ENCODE measurements at places on chromosomes 16 and 17.

DNA sequence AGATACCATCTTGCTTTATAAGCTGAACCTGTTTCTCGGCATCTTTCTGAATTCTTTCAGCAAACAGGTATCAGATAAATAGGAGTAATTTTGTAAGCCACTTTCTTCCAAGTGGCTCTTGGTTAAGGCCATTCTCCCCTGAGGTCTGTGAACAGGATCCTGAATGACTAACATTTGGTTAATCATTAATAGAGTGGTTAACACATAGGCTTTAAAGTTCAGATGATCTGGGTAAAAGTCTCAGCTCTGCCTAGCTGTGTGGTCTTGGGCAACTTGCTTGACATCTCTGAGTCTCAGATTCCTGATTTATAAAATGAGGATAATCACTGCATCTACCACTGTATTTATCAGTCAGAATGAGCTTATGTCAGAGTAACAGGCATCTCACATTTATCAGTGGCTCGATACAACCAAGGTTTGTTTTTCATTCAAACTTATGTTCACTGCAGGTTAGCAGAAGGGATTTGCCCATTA, 44.4 kb upstream of the ANKFN1 start:
- no peak for DNase-seq

- no peak for DNase-seq
Observed at GRCh38 chr17:36936455-36937000, 747 bp upstream of the LHX1 start.

DNA sequence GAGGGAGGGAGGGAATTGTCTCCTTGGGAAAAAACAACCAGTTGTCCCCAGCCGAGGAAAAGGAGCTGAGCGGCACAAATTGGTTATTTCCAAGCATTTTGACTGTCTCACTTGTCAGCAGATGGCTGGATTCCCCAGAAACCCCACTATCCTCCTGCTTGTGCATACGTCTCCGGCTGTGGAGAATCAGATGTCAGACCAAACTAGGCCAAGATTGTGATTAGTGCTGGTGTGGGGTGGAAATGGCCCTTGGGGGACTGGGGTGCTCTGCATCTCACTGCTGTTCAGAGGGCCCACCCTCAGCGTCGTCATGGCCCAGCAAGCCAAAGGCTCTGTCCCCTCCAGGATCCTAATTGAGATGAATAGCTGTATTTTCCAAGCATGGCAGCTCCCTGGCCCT, 131.7 kb upstream of the HSBP1 start:
- DNase-seq: no peak

DNA sequence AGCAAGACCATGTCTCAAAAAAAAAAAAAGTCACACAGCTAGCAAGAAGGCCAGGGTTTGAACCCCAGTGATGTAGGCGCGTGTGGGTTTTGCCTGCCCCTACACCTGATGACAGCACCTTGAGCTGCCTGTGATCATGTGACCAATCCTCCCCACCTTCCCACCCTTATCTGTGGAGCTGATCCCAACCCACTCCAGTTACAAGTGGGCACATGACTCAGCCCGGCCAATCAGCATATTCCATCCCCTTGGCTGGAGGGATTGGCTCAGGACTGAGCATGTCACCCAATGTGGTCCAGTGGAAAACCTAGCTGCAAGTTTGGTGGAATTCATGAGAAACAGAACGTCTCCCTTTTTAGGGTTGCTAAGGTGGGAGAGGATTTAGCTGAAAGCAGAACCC, 6.6 kb downstream of the TMEM114 start:
- DNase-seq: no peak

DNA sequence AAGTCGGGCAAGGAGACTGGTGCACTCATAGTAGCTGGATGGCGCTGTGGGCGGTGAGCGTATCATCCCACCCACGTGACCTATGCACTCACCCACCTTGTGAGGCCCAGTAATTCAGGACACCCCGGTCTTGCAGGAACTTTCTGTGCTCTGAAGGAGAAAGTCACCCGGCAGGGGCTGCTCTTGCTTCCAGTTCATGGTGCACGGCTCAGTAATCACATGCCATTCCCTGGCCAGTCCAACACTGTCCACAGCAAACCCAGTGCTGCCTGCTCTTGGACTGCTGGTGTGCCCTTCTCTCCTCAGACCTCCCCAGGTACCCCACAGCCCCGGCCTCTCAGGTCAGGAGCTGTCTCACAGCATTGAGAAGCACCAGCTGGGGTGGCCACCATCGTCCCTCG, 16.4 kb upstream of the RHBDF2 start:
- no peak for DNase-seq

DNA sequence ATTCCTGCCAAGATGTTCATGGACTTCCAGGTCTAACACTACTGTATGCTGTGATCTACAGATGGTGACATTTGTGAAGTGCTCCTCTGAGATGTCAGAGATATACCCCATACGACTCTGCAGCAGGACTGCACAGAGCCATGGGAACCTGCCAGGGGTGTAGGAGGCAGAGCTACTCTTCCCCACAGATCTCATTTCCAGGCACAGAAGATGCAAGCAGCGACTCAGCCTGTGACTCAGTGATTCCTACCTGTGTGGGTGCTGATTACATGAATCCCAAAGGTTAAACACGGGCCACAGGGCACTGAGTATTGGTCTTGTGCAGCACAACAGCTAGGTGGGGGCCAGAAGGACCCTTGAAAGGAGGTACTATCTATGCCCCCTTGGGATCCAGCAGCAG, 137.0 kb upstream of the SOX9 start:
- DNase-seq: no peak

DNA sequence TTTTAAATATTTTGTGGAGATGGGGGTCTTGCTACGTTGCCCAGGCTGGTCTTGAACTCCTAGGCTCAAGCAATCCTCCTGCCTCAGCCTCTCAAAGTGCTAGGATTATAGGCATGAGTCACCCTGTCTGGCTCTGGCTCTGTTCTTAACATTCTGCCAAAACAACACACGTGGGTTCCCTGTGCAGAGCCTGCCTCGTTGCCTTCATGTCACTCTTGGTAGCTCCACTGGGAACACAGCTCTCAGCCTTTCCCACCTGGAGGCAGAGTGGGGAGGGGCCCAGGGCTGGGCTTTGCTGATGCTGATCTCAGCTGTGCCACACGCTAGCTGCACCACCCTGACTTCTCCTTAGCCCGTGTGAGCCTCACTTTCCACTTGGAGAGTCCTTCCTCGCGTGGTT, 19.3 kb downstream of the CRISPLD2 start:
- no peak for DNase-seq

- no peak for DNase-seq
Observed at GRCh38 chr16:72878301-72879269, 169.3 kb downstream of the ZFHX3 start.

DNA sequence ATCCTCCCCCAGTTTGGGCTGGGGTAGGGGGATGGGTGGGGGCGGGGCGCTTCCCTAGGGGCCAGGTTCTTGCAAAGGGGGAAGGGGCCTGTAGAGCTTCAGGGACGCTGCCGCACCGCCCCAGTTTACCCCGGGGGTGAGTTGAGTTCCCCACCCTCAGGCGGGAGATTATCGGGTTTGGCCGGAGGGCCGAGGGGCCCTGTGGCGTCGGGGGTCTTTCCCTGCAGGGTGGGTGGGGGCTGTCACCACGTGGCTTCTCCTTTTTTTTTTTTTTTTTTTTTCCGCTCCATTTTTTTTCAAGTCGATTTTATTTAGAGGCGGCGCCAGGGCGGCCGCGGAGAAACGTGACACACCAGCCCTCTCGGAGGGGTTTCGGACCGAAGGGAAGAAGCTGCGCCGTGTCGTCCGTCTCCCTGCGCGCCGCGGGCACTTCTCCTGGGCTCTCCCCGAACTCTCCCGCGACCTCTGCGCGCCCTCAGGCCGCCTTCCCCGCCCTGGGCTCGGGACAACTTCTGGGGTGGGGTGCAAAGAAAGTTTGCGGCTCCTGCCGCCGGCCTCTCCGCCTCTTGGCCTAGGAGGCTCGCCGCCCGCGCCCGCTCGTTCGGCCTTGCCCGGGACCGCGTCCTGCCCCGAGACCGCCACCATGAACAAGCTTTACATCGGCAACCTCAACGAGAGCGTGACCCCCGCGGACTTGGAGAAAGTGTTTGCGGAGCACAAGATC, at the start of gene IGF2BP1:
Gene IGF2BP1, plus strand, starts transcription at position 283 of the 724 bp plus-strand sequence. Its CDS starts 361 bp downstream, at position 644.
- DNase-seq: no peak

DNA sequence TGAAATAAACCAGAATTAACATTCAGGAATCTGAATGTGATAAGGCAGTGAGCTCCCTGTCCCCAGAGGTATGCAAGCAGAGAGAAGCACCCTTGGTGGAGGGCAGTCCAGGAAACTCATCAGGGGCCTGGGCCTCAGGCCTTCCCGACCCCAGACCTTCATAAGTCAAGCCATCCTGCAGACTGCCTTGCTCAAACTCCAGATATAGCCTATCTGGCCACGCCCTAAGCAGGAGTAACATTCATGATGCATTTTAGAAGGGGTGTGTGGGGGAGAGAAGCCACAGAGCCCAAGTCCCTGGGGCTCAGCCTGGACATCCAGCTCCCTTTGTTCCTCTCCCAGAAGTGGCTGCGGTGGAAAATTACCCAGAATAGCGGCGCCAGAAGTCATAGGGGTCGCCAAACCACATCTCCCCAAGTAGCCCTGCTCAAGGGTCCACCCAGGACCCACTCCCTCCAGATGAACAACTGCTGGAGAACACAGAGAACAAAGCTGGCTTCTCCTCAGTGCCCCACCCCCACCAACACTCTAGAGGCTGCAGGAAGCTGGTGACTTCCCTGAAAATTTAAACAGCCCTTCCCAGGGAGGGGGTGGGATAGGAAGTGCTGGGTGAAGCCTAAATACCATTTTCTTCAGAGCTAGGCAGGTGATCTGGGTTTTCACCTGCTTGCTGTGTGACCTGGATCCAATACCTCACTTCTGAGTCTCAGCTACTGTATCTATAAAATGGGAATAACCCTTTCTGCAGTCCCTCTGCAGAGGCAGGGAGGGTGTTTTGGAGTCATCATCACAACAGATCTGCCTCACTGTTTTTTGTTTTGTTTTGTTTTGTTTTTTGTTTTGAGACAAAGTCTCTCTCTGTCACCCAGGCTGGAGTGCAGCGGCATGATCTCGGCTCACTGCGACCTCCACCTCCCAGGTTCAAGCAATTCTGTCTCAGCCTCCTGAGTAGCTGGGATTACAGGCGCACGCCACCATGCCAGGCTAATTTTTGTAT, 1.5 kb upstream of the SREBF1 start:
- peak; percentile 37 for DNase-seq

DNA sequence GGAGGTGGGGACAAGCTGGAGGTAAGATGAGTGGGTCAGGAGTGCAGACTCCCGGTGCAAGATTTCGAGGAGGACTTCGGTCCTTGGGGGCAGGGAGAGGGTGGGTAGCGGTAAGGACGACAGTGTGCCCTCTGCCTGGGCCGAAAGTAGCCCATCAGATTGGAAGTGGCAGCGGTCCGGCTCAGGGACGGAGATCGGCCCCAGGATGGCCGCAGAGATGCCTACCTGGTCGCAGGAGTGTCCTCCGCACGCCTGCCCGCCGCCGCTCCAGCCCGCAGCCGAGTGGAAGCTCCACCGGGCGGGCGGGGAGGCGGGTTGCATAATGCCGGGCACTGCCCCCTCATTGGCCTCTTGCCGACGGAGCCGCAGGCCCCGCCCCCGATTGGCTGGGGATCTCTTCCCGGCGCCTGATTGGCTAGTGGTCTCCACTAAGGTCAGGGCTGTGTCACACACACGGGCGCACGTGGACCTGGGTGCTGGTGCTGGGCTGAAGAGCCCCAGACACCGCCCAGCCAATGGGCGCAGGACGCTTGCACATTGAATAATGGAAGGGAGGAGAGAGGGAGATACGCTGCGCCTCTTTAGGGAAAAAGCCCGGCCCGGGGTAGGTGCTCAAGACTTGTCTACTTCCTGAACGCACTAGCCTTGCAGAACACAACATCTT, at the start of gene PER1:
Gene PER1, minus strand, starts transcription at position 293 of the 664 bp plus-strand sequence. CDS start 1,698 bp downstream, outside the sequence.
- DNase-seq: peak; percentile 67

DNA sequence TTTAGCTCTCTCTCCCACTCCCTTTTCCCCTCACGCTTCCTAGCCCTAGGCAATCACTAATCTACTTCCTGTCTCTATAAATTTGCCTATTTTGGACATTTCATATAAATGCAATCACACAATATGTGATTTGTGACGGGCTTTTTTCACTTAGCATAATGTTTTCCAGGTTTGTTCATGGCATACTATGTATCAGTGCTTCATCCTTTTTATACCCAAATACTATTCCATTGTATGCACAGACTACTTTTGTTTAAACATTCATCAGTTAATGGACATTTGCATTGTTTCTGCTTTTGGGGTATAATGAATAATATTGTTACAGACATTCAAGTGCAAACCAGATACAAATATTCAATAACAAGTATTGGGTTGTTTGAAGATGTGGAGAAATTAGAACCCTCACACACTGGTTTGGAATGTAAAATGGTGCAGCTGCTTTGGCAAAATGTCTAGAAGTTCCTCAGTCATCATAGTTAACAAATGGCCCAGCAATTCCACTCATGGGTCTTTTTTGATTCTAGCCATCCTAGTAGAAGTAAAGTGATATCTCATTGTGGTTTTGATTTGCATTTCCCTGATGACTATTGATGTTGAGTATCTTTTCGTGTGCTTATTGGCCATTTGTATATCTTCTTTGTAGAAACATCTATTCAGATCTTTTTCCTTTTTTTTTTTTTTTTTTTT, 67.7 kb downstream of the TBX4 start:
- no peak for DNase-seq

GRCh38 chr17:45086865-45087503, 25.9 kb downstream of the NMT1 start:
- no peak for DNase-seq

DNA sequence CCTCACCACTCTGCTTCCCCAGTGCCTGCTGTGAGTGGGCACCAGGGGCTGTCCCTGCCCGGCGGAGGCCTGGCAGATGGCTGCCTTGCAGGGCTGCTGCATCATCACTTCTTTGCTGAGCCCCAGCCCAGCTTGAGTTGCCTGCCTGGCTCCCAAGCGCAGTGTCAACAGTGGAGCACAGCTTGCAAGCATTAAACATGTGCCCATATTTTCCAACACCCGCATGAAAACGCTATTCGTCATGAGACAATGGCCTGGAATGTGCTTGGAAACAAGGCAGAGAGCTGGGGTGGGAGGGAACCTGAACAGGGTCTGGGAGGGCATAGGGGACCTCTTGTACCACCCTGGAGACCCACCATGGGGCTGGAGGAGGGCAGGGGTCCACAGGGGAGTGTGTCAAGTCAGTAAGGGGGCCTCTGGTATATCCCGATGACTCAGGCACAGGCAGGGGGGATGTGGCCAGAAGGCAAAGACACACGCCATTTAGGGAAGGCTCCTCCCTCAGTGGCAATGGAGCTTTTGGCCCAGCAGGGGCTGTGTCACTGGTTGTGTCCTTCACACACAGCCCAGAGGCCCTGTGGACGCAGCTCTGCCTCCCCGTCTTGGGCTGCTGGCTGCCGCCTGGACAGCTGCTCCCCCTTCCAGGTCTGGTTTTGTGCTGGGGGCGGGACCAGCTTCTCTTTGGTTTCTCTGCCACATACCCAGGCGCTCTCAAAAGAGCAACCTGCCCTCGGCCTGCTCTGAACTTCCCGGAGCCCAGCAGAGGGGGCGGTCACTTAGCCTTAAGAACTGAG, 17.4 kb upstream of the MTSS2 start:
- DNase-seq: no peak

Data from hematopoietic multipotent progenitor cell (in vitro differentiated cells).